ENCODE measurements at places on chromosomes 3 and 15. TPM values are rescaled to one million over a fixed set of nuclear protein-coding genes. Genes with fewer than 3 reads are reported as not detected.

Gene ITGA11
- total RNA-seq = not detected

Gene STAC
- total RNA-seq = not detected

Gene XCR1
- not detected for total RNA-seq

Gene GOLGA8N
- total RNA-seq = not detected

Gene SI
- total RNA-seq = 0.20 TPM

Gene DLL4
- total RNA-seq = 3.8 TPM

Gene GABRR3
- total RNA-seq = not detected

Gene CD200
- total RNA-seq = 0.71 TPM

Gene TTLL13
- 0.28 TPM for total RNA-seq

Gene AQP9
- not detected for total RNA-seq

Gene ADCY5
- 1.6 TPM for total RNA-seq

Gene CHST2
- not detected for total RNA-seq

Gene CDHR4
- total RNA-seq = 0.15 TPM

Gene GRAMD1C
- 0.10 TPM for total RNA-seq

Gene SLC6A20
- total RNA-seq = 8.3 TPM

Gene SCG5
- 0.37 TPM for total RNA-seq

Gene UBP1
- total RNA-seq = 23.8 TPM

Gene TMEM40
- total RNA-seq = not detected

Gene GPR156
- 0.25 TPM for total RNA-seq

Gene PRRT3
- total RNA-seq = 0.65 TPM

Gene CCDC71
- 12.4 TPM for total RNA-seq

Gene MLH1
- 28.2 TPM for total RNA-seq

Gene SEMA3G
- total RNA-seq = 0.31 TPM

Gene CACNA2D2
- total RNA-seq = 0.42 TPM

Gene PTPN9
- 22.8 TPM for total RNA-seq

Gene PRKCI
- total RNA-seq = 37.4 TPM

Gene ST6GAL1
- total RNA-seq = 4.2 TPM

Gene ALDH1A3
- total RNA-seq = 21.0 TPM

Gene HES1
- 543 TPM for total RNA-seq

Gene MRAS
- total RNA-seq = 1.3 TPM

Gene C2CD4B
- total RNA-seq = 0.25 TPM

Gene SLC25A36
- total RNA-seq = 55.9 TPM

Gene CHRFAM7A
- total RNA-seq = not detected

Gene C3orf80
- total RNA-seq = not detected

Gene CLDN16
- total RNA-seq = not detected

Gene TMEM108
- not detected for total RNA-seq
